ENCODE measurements at places on chromosomes 11 and 22.

GRCh38 chr11:61811831-61812230 is 5.0 kb downstream of the FADS1 start:
- DNase-seq: no peak

DNA sequence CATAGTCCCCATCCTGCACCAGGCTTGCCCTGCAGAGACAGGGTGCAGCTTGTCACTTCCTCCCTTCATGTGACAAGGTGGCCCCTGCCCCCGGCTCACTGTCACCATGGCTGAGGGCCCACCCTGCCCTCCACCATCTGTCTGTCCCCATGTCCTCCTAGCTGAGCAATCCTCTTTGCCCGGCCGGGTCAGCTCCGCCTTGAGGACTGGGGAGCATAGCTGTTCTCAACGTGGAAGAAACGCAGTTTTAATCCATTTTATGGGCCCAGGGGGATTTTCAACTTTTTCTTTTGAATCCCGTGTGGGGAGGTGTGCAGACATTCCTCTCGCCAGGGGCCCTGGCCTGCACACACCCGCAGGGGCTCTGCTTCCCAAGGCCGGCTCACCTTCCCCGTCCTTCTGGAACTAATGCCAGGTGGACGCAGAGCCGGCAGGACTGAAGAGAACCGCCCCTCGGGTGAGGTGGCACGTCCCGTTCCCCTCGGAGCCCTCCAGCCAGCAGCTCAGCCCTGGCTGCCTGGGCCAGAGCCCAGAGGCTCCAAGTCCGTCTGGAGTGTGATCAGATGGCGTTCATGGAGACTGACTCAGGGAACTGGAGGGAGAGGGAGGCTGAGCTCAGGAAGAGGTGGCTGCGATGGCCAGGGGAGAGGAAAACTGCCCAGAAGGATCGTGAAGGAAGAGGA is 1108.7 kb downstream of the BRD1 start:
- DNase-seq: no peak

- no peak for DNase-seq
Observed at GRCh38 chr11:28999620-29000019, 891.4 kb downstream of the METTL15 start.

DNA sequence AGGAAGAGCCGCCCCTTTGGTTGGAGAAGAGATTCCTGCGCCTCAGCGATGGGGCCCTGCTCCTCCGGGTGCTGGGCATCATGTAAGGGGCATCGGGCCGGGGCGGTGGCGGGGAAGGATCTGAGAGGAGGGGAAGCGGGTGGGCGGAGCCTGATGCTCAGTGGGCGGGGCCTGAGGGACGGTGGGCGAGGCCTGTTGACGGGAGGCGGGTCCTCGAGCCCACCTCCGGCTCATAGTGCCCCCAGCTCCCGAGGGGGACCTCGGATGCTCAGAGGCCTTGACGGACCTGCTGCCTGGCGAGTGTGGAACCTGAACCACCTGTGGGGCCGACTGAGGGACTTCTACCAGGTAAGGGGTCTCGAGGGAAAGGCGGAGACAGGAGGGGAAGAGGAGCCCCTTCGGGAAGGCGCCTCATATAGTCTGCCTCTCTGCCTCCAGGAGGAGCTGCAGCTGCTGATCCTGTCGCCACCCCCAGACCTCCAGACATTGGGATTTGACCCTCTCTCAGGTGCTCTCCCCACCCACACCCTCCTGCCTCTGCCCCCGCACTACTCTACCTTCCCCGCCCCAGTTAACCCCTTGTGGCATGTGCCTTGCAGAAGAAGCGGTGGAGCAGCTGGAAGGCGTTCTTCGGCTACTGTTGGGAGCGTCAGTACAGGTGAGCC is 799 bp downstream of the CCDC88B start:
- DNase-seq: peak; percentile 83

- no peak for DNase-seq
Observed at GRCh38 chr11:42315267-42315666, 855.8 kb upstream of the LRRC4C start.

GRCh38 chr22:32286290-32286840 is 31.2 kb upstream of the SLC5A4 start:
- no peak for DNase-seq

GRCh38 chr11:103043826-103044678 is 47.9 kb downstream of the DCUN1D5 start:
- DNase-seq: no peak

DNA sequence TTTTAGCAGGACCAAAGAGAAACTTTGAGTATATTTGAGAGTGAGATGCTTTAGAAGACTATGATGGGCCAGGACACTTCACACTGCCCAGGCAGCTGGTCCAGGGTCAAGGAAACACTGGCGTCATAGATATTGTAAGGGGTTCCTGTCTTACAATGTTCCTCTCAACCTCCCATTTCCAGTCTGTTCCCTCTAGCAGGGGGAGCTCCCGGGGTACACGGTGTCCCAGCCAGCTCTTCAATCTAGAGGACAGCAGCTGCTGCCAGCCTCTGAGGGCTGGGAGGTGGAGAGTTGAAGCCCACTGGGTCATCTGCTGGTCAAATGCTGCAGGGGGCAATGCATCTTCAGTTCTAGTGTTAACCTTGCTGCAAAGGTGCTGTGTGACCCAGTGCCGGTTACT is 40.7 kb upstream of the TIMP3 start:
- no peak for DNase-seq

DNA sequence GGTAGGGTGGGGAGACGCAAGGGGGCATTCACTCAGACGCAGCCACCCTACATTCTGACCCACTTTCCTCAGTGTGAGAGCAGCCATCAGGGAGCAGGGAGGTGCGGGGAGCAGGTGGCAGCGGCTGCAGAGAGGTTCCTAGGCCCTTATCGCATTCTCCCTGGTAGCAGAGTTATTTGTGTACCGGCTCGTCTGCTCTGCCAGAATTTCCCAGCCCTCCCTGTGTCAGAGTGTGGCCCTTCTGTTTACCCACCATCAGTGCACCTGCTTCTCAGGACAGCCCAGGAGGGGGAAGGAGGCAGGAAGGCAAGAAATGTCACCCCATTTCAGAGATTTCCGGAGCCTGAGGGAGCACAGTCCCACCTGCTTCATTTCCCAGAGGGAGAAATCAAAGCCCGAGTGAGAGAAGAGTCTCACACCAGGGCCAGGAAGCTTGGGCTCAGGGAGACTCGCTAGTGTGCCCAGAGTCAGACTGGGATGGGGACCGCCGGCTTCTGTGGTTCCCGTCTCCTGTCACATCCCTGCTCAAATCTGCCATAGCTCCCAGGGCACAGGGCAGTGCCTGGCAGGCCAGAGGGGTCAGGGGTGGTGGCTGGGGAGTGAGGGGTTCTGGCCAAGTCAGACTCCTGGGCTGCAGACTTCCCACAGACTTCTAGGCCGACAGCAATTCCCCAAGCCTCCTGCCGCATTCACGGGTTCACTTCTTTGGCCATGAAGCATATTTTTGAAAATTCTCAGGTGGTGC is 49.7 kb downstream of the ARRB1 start:
- no peak for DNase-seq

DNA sequence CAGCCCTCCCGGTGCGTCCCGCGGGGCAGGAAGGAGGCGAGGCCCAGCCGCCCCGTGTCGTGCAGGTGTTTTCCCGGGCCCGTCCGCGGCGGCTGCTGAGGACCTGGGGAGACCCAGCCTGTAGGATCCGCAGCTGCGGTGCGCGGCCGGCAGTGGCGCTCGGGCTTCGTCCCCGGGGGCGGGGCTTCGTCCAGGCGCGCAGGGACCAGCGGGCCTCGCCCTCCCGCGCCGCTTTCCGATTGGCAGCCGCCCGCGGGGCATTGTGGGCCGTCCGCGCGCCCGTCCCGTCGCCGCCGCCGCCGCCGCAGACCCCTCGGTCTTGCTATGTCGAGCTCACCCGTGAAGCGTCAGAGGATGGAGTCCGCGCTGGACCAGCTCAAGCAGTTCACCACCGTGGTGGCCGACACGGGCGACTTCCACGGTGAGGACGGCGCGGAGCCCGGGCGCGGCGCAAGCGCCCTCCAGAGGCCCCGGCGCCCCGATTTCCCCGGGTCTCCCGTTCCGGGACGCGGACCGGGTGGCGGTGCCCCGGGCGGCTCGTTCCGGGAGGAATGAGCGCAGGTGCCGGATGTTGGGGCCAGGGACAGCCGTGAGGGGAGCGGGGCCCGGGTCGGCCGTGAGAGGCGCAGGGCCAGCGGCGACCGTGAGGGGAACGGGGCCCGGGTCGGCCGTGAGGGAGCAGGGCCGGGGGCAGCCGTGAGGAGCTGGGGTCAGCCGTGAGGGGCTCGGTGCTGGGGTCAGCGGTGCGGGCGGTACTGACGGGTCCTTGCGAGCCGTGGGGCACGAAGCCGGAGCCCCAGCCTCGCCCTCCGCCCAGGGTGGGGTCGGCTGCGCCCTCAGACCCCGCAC is at the start of gene TALDO1:
TALDO1 (plus strand) TSS at position 307 of the 849 bp plus-strand sequence; CDS start at position 325, 18 bp downstream.
- peak; percentile 81 for DNase-seq

DNA sequence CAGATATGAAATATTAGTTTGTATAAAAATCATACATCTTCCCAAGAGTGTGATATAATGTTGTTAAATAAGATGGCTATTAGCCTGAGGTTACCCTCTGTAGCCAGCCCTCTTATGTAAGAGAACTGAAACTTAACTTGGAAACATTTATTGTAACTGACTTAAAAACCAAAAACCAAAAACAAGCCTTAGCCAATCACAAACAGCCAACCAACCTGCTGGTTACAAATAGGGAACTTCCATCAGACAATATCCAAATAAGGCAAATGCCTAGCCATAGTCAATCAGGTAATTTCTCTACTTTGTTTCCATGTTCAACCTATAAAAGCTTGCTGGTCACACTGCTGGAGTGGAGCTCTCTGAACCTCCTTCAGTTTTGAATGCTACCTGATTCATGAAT is 14.1 kb downstream of the KBTBD3 start:
- no peak for DNase-seq

DNA sequence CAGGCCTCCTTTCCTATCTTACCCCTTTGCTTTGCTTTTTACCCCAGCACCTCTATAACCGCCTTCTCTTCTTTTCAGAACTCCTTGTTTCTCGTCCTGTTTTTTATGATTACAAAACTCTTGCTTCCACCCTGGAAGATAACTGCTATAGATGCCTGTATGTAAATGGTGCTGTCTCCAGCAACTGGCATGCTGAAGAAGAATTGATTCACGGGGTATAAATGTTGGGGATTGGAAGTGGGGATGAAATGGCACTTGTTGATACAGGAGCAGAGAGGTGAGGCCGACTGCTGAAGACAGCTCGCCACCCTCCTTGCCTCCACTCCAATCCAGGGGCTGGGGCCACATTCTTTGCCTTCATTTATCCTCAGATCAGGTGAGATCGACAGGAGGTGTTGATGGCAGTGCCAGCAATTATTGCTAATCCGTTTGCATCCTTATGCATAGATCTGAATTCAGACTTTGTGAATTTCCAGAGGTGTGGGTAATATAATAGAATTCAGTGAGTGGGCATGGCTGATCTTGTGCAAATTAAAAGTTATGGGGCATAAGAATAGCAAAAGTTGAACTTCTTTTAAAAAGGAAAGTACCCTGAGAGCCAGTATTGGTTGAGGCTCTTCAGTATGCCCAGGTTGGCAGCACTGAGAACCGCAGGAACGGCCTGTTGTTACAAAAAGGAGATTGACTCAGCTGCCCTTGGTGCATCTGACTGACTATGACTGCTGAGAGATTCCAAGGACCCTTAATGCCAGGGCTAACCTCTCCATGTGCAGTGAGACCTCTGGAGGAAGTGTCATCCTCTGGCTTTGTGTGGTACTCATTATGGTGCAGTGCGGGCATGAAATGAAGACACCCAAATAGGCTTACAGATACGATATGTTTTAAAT is 5.3 kb downstream of the NEAT1 start:
- DNase-seq: peak; percentile 33

DNA sequence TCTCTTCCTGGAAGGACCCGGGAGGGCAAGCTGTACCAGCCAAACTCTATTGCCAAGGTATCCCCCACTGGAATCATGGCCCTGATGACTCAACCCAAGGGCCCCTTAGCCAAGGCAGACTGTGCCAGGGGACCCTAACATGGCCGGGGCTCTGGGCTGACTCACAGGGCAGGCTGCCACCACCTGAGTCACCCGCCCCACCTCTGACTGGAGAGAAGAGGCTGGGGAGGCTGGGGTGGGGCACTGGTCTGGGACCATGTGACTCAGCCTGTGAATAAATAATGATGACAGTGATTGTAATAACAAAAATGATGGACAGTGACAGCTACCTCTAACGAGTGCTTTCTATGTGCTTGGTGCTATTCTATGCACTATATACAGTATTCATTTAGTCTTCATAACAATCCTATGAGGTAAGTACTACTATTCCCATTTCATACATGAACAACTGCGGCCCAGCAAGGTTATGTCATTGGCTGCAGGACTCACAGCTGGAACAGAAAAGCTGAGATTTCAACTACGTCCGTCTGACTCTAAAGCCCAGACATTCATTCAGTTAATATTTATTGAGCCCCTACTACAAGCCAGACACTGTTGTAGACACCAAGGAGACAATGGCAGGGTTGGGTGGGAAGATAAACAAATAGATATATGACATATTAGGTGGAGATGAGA is 84.2 kb downstream of the FBXO7 start:
- no peak for DNase-seq

DNA sequence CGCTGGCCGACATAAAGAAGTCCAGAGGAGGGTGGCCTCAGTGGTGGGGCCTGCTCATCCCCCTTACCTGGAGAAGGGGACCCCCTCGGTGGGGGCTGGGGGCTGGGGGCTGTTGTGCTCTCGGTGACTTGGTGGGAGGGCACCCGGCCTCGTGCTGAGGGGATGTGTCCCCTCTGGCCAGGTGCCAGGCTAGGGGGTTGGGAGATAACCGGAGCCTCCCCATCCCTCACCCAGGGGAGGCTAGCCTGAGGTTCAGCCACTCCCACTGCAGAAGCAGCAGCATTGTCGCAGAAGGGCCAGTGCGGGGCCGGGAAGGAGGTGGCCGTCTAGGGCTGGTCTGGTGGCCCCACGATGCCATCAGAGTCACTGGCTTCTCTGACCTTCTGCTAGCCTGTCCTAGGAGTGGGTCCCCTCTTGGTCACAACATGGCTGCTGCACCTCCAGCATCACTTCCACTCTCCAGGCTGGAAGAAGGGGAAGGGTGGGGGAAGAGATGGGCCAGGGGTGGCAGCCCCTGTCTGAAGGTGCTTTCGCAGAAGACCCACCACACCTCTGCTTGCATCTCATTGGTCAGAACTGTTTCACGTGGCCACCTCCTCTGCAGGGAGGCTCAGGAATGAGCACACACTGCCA is 44.2 kb upstream of the FADD start:
- no peak for DNase-seq

GRCh38 chr22:45320357-45320976 is 10.7 kb downstream of the FAM118A start:
- no peak for DNase-seq

DNA sequence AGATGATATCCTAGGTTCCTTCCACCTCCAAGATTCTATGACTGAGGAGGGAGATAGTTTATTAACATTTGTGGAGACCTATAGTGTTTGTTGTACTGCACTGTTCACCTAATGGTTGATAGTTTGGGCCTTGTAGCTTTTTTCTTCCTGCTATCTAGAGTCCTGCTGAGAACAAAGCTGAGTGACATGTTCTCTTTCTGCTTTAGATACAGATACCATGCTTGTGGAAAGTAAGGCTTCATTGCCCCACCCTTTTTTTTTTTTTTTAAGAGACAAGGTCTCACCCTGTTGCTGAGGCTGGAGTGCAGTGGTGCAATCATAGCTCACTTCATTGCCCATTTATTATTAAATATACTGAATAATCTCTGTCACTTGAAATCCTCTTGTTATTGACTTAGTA is 12.3 kb downstream of the DLAT start:
- no peak for DNase-seq

- no peak for DNase-seq
Observed at GRCh38 chr22:45919504-45920286, 57.3 kb downstream of the WNT7B start.

GRCh38 chr11:76598426-76598839 is 72.1 kb downstream of the LRRC32 start:
- DNase-seq: no peak

GRCh38 chr11:122095681-122096262 is 20.2 kb downstream of the BLID start:
- no peak for DNase-seq

GRCh38 chr11:15800111-15800800 is 556.1 kb downstream of the SOX6 start:
- DNase-seq: no peak

All from activated CD8-positive, alpha-beta memory T cell treated with anti-CD3 and anti-CD28 coated beads, Interleukin-2, amount 50 U/mL, for 4 hours (primary cell).